Stimulated activated CD8-positive, alpha-beta memory T cell treated with anti-CD3 and anti-CD28 coated beads, Interleukin-2, amount 100 ng/mL, for 1 hour (primary cell): ENCODE measurements at places on chromosomes 7 and 10.

GRCh38 chr7:500521-501420 is 18.9 kb downstream of the PDGFA start:
- DNase-seq, result no peak

GRCh38 chr7:25569765-25570164 is 341.5 kb upstream of the NPVF start:
- no peak for DNase-seq

- DNase-seq, result no peak
Observed at GRCh38 chr7:155583636-155584035, 37.3 kb upstream of the CNPY1 start.

GRCh38 chr7:100102950-100103840 is 1.8 kb downstream of the AP4M1 start:
- no peak for DNase-seq

- no peak for DNase-seq
Observed at GRCh38 chr10:70698211-70698610, 25.9 kb downstream of the ADAMTS14 start.

- DNase-seq, result no peak
Observed at GRCh38 chr7:106865130-106866041, at the start of gene PIK3CG. Gene PIK3CG, plus strand, starts transcription at chr7:106865282. Its CDS starts 2,280 bp downstream, at chr7:106867562.

DNA sequence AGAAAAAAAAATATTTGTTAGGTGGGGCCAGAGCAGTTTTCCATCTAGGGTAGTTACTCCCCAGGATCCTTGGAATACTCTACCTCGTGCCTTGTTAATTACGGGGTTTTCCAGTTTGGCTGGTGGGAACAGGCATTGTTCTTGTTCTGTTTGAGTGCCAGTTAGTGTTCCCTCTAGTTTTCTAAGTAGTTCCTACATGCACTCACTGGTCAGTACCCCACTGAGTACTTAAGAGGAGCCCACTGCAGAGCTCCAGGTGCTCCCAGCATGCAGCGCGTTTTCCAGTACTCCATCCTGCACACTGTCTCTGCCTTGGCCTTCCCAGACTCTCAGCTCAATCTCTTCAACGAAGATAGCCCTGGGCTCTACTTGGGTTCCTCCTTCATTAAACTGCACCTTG is 58.0 kb downstream of the AHCYL2 start:
- no peak for DNase-seq
